ENCODE measurements at places on chromosomes 1 and 21.

DNA sequence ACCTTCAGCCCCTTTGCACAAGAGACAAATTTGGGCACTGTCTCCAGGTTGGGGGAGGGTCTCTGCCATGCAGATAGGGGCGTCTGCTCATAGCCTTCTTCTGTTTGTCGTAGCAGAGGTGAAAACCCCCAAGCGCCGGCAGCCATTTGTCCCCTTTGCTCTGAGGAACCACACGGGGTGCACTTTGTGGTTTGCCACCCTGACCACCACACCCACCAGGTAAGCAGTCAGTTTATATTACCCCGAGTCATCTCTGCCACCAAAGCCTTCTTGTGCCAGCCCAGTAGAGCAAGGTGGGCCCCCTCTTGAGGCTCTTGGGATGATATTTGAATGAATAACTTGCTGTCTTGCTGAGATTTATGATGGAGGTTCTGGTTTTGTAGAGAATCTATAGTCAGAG lies 111.8 kb downstream of the VPS13D start:
- DNase-seq, result no peak

- no peak for DNase-seq
These were observed 1294.5 kb upstream of the ADGRL2 start for GRCh38 chr1:80506216-80506615.

- DNase-seq, result no peak
These were observed 272.7 kb downstream of the FAM72C start for GRCh38 chr1:143699115-143699514.

DNA sequence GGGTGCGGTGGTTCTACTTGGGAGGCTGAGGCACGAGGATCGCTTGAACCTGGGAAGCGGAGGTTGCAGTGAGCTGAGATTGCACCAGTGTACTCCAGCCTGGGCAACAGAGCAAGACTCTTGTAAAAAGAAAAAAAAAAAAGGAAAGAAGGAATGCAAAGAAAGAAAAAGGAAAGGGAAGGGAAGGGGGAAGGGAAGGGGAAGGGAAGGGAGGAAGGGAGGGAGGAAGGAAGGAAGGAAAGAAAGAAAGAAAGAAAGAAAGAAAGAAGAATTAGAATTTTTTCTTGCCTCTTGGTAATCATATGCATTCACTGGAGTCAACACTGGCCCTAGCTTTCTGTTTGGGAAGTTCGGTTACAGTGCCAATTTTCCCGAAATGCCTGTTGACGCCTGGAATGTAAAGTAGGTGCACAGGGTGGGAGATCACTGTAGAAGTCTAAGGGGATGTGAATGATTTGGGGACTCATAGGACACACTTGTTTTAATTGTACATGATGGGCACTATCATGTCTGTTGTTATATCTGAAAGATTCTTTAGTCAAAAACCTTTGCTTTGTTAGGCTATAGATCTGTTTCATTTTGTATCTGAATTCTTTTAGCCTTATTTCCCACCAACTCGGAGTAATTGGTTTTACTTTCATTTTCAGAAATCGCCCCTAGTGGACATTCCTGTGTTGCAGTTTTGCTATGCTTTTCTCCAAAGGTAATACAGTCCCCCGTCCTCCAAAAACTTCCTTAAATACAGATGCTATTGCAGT lies 59.8 kb upstream of the MORC3 start:
- DNase-seq, result peak; percentile 17

GRCh38 chr1:119712342-119713038 lies 756 bp downstream of the PHGDH start:
- peak; percentile 81 for DNase-seq

GRCh38 chr1:83849191-83850061 lies 149.5 kb downstream of the TTLL7 start:
- DNase-seq, result no peak

DNA sequence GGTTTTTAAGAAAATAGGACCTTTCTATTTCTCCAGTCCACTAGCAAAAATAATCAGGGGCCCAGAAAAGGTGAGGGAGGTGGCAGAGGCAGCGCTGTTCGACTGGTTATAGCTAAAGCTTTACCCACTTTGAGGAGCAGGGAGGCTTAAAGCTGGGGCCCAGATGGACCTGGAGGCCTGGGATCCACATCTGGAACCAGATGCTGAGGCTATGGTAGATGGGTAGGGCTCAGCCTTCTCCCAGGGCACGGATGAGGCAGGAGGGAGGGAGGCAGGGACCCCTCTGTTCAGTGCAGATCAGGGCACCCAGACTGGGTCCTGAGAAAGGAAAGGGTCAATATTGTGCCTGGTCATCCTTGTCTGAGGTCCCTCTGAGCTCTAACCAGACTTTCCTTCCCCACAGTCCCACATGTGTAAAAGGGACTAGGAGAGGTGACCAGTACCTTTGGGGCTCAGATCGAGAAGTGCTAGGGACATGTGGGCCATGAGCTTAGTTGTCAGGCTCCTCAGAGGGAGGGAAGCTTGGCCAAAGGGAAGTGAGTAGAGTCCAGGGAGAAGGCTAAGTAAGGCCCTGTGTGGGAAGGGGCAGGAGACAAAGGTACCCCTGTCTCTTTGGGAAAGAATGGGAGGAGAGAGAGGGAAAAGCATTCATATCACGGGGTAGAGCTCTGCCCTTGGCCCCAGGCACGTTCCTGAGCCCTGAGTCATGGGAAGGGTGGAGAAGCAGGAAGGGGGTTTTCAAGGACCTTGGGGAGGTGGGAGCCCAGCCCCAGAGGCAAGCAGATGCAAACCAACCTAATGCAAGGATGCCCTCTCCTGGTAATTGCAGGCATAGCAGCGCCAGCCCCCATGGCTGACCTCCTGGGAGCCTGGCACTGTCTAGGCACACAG lies 15.4 kb downstream of the LMNA start:
- DNase-seq, result peak; percentile 56

- no peak for DNase-seq
These were observed 72.3 kb upstream of the PALMD start for GRCh38 chr1:99573431-99574217.

DNA sequence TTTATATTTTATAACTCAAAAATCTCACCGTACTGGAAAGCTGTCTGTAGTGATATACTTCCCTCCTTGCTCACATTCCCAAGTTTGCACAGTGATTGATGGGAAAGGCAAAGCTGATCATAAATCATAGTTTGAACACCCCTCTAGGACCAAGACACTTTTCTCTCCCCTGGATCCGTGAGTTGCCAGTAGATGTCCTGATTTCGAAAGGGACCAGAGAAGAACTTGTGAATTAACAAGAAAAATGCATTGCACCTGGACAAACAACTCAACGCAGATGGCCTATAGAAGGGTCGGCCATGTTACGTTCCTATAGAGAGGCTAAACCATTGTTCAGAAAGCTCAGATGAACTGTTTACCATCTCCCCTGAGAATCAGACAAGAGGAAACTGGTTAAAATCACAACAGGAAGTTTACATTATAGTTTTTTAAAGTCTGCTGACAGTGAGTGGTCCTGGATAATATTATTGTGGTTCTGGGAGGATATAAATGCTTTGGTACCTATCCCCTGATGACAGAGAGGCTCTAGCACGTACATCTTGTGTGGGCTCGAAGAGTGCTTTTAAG lies 124.0 kb upstream of the SLC45A1 start:
- DNase-seq, result no peak

DNA sequence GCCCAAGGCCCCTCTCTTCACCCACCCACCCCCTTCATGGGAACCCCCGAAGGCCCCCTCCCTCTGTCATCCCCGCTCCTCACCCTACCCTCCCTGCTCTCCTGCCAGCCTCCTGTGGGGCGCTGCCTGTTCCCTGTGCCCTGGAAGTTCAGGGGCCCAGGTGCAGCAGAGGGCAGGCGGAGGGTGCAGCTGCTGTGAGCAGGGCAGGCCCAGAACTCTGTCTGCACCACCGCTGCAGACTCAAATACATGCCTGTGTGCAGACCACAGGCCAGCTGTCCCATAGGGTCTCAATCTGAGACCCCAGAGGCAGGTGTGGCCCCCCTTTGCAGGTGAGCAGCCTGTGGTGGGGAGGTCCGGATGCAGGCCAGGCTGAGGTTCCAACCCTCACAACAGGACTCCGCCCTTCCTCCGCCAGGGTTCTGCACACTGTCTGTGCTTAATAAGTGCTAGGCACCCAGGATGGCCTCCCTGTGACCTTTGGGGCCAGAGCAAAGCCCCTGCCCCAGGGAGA lies 62.5 kb downstream of the WNT9A start:
- no peak for DNase-seq

GRCh38 chr1:47191940-47192457 lies 2.2 kb upstream of the PDZK1IP1 start:
- DNase-seq, result no peak

DNA sequence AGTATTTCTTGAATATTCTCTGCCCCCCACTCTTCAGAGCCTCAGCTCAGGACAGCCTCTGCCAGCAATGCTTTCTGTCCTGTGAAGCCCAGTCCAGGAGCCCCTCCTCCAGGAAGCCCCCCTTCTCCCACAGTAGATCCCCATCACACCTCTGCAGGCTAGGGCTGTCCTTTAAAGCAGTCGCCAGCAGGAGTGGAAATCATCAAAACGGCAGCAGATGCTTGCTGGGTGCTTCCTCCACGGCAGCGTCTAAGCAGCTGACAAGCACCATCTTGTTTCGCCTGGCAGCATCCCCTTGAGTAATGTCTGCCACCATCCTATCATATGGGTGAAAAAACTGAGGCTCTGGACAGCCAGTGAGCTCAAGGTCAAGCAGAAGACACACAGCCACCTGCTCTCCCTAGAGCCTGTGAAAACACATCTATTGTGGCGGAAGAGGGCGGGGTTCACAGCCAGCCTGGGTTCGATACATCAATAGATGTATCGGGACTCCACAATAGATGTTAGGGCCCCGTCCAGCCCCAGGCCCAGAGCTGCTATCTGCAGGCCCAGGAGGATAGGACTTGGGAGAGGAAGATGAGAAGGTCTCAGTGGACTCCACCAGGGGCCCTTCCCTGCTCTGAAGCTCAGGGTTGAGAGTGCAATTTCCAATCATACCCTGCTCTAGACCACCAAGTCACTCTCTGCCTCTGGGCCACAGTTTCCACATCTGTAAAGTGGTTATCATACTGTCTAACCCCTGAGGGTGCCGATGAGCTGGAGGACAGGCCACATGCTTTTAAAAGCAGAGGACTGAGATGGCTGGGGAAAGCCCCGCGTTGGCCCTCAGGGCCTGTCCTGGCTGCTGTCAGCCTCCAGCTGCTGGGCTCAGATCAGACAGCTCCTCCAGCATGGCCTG lies 17.5 kb downstream of the RUNX3 start:
- DNase-seq, result no peak

DNA sequence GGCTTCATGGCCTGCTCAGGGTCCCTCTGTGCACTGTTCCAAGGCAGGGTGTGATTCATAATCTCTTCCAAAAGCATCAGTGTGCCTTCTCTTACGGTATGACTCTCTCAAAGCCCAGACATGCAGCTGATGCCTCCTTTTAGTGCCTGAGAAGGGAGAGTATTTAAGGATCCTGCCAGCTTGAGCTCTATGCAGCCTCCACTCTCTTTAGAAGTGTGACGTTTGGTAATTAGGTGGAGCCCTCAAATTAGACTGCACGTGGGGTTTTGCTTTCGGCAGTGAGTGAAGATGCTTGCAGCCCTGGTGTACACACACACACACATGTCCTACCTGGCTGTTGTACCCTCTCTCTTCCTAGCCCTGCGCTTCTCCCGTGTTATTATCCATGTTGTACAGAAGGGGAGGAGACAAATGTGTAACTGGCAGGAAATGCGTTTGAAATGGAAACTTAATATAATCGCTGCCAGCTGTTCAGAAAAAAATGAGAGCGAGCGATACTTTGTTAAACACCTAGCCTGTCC lies 2.6 kb upstream of the C1orf174 start:
- DNase-seq, result no peak

DNA sequence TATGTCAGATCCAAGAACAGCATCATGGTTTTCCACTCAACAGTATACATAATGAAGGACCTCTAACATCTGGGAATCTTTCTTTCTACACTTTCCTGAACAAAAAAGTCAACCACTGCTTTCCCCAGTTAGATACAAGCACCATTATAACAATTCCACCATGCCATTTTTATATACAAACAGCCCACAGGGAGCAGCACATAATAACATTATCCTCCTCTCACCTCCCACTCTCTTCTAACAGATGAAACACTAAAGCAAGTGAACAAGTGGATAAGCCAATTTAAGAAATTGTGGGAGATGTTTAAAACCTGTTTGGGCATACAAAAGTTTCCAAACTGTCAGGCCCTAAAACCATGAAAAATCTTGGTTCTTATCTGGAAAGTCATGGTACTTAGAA lies 29.4 kb upstream of the PRRC2C start:
- no peak for DNase-seq

DNA sequence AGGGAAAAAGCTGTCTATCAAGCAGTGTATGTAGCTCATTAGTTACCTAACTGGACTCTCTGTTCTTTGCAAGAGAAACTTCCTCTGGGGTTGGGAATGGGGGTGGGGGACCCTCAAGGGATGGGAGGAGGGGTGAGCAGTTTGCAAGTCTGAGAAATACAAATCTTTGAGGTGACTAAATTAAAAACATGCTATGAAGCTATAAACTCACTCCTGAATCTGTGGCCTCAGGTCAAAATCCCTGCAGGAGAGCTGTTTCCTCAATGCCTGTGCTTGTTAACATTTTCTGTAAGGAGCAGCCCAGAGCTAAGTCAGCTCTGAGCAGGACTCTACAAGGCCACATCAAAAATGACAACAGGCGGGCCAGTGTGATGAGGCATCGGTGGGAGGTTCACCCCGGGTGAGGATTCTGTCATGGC lies 32.8 kb upstream of the PTPRC start:
- no peak for DNase-seq

- no peak for DNase-seq
These were observed 162.2 kb upstream of the KCNK2 start for GRCh38 chr1:214920337-214920736.

DNA sequence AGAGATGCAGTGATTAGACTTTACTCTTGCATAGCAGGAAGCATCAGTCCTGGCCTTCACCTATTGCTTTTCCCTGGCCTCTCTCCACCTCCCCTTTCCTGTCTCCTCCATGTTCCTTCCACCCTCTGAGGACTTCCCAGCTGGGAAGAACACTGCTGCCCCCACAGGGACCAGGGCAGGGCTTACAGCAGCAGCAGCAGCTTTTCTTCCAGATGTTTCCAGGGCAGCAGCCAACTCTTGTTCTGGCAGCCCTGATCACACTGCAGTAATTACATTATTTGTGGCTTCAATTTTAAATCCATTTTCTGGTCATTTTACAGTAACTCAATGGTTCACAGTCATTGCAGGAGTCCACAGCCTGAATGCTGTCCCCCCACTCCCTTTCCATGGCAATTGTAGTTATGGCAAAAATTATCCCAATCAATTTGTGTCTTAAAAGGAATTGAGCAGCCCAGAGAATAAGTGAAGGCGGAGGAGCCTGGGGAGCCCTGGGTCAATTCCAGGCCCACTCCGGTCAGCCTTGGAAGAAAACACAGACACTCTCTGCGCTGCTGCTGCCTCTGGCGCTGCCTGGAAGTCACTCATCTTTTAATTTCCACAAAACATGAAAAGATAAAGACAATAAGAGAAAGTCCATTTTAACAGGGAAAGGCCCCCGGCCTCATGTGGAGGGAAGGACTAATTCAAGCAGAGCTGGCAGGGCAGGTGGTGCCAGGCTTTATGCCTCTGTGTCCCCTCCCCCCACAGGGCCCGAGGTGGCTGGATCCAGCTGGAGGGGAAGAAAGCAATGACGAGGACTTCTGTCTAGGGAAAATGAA lies 148.6 kb downstream of the GRIK3 start:
- no peak for DNase-seq

- DNase-seq, result no peak
These were observed 23.1 kb upstream of the NPPB start for GRCh38 chr1:11881749-11882441.

All from NCI-H1105 (cell line).